Upper lobe of left lung (tissue), 6 donors: ENCODE measurements at places on chromosomes 13 and 19. TPM values are rescaled to one million over a fixed set of nuclear protein-coding genes. Genes with fewer than 3 reads are reported as not detected.

Gene DENND1C
- 11.9 TPM for total RNA-seq

- H3K4me1 ChIP-seq, result peaks cover 29% of the 10 kb centered on the region
- no peak for DNase-seq
- H3K4me3 ChIP-seq, result no peak overlapping the region
Observed at GRCh38 chr19:11159598-11160439, 4.2 kb upstream of the SPC24 start.

DNA sequence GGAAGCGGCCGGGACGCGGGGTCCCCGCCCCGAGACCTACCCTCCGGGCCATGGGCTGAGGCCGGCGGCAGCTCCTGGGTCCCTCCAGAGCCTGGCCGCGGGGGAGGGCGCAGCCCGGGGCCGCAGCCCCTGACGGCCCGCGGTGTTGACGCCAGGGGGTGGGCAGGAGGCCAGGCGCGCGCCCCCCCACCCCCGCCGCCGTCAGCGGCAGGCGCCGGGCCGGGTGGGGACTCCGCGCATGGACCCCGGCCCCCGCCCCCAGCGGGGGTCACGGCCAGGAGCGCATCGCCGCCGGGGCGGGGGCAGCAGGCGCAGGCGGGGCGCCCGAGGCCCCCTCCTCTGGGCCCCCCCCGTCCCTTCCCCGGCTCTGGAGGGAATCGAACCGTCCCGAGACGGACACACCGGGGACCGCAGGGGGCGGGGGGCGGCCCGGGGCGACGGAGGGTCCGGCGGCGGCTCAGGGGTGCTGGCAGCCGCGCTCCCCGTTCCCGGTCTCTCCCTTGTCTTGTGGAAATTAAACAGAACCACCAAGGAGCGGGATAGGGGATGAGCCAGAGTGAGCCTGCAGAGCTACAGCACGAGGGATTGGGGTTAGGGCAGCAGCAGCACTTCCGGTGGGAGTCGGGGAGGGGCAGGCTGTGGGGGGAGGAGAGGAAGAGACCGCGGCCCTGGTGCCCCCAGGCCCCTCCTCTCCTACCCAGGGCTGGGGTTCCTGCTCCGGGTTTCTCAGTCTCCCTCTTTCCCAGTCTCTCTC is at the start of gene MEIS3:
TSS of gene MEIS3 (minus strand) at position 498 of the 754 bp plus-strand sequence. CDS start at position 52, 446 bp downstream.
- H3K4me1 ChIP-seq, result peaks cover 32% of the 10 kb centered on the region
- H3K4me3 ChIP-seq, result peak within 1 kb of the TSS; percentile 45
- H3K36me3 ChIP-seq, result no peaks in the 10 kb centered on the region
- H3K27ac ChIP-seq, result no peak within 1 kb of the TSS

DNA sequence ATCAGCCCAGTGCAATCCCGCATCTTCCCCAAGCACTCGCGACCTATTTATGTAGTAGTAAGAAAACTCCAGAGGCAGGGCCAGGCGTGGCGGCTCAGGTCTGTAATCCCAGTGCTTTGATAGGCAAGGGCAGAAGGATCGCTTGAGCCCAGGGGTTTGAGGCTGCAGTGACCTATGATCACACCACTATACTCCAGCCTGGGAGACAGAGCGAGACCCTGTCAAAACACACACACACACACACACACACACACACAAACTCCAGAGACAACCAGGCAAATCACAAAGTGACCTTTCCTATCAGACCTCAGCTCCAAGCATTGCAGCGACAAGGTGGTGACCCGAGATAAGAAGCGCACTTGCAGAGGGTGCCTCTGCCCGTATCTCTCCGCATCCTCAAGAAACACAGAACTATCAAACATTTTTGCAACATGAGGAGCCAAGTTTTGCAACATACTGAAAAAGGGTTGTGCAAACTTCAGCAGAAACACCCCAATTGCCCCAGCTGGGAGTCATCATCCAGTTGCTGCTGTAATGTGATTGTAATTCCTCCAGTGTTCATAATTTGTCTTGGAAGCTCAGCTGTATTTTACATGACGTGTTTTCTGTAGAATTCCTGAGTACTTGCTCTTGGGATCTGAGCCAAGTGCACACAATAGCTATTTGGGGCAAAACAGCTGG is 8.7 kb upstream of the KLF2 start:
- H3K4me1 ChIP-seq, result peaks cover 26% of the 10 kb centered on the region
- H3K27ac ChIP-seq, result peak overlapping the region; percentile 87
- no peaks in the 10 kb centered on the region for H3K27me3 ChIP-seq
- H3K36me3 ChIP-seq, result no peaks in the 10 kb centered on the region

DNA sequence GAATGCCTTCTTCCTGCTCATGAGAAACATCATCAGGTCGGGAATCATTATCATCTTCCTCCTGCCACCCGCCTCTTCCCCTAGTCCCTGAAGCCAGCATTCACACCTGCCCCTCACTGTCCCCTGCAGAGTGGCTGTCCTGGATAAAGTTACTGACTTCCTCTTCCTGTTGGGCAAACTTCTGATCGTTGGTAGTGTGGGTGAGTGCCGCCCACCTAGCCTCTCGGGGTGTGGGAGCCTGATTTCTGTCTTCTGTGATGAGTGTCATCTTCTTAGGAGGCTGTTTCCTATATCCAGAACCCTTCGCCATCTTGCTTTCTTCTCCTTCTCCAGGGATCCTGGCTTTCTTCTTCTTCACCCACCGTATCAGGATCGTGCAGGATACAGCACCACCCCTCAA is 12.5 kb downstream of the SLC44A2 start:
- no peak overlapping the region for H3K4me3 ChIP-seq
- H3K36me3 ChIP-seq, result peaks cover 86% of the 10 kb centered on the region
- no peaks in the 10 kb centered on the region for H3K27me3 ChIP-seq
- no peak overlapping the region for H3K27ac ChIP-seq
- no peak for DNase-seq
- peaks cover 42% of the 10 kb centered on the region for H3K4me1 ChIP-seq
